ENCODE measurements at places on chromosomes 3 and 15.

DNA sequence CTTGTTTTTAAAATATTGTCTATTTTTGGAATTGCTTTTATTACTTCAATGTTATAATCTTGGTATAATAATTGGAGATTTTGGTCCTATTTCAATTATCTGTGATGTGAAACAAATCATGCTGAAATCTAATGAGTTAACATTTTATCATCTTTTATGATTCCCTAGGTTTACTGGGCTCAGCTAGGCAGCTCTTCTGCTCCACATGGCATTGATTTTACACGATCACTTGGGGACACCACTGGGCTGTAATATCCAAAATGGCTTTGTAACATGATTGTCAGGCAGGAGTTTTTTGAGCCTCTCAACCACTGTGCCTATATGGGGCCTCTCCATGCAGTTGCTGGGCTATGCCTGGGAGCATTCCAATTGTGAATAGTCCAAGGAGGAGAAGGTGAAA is 163.3 kb downstream of the PYDC2 start:
- no peak for DNase-seq

DNA sequence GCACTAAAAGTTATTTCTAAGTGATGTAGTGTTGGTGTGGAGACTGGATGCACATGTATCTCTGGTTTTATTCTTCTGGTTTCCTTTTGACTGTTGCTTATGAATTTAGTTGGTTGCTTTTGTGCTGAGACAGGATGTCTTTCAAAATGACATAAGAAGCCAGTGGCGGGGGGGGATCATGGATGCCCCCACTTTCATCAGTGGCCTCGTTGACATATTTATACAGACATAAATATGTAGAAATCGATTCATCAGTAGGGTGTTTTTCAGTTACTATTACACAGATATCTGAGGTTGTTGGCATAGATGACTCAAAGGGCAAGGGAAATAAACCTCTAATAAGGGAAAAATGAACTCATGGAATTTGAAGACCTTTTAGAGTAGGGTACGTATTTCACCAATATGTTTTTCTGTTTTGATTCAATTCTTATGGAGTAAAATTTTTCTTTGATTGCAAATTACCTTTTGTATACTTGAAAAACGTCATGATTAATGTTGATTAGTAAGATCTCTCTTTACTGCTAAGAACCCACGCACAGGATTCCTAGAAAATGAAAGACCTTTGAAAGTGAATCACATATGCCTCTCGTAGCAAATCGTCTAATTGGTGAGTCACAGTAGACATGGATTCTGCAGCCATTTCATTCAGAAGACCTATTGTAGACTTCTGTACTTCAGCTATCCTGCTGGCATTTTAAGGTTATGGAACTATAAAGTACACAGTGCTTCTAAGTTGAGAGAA is 97.4 kb upstream of the RBMS3 start:
- no peak for DNase-seq

- no peak for DNase-seq
Measured at GRCh38 chr3:127483902-127484591, 106.5 kb downstream of the TPRA1 start.

DNA sequence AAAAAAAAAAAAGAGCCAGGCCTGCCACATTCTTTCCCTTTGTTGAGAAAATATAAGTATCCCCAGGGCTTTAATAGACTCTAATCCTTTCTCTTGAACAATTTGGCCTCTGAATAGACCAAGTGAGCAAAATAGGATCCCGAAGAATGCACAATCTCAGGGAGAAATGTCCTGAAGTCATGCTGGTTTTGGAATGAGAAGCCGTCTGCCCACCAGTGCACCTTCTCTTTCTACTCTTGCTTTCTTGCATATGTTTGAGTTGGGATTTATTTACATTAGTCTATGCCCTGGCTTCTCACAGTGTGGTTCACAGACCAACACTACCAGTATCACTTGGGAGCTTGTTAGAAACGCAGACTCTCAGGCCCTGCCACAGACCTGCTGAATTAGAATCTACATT is 153.0 kb downstream of the ZNF621 start:
- DNase-seq: no peak

DNA sequence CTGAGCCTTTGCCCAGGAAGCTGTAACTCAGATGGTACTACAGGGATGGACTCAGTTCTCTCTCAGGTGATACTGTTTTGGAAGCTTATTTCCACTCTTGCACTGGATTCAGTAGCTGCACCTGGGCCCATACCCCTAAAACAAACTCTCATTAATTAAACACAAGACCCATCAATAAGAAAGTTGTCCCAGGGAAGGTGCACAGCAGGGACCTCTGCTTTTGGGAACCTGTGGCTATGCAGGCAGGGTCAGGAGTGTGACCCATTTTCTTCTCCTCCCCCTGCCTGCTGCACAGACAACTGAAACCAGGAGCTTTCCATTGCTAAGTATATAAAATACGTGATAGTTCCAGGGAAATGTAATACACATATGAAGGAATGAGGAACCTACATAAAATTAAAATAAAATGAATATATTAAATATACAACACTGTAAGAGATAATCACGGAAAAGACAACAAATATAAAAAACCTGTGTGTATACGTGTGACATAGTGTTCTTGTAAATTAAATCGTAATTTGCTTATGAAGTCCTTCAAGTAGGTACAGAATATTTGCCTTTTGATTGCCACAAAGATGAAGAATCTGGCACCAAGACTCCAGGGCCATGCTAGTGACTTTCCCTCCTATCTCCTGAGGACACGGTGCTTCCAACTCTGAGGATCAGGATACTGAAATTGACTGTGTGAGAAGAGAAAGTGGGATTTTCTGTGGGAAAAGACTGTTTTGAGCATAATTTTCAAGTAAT is 101.6 kb upstream of the GOLGA6L6 start:
- no peak for DNase-seq

GRCh38 chr15:101702077-101702476 is 22.2 kb downstream of the TARS3 start:
- DNase-seq: no peak

DNA sequence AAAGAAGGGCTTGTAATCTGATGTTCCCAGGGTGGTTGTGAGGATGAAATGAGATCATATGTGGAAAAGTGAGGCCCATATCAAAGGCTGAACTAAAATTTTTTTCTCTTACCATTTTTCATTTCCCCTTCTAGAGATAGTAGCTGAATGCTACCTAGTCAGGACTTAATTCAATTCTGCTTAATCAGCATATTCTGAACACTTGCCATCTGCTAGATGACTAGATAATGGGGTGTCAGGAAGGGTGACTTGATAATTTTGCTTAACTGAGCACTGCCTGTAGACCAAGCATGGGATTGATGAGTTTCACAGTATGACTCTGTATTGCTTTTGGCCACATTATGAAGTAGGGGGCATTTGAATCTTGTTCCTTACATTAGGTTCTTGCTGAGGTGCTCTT is 136.2 kb downstream of the CHST2 start:
- DNase-seq: no peak

DNA sequence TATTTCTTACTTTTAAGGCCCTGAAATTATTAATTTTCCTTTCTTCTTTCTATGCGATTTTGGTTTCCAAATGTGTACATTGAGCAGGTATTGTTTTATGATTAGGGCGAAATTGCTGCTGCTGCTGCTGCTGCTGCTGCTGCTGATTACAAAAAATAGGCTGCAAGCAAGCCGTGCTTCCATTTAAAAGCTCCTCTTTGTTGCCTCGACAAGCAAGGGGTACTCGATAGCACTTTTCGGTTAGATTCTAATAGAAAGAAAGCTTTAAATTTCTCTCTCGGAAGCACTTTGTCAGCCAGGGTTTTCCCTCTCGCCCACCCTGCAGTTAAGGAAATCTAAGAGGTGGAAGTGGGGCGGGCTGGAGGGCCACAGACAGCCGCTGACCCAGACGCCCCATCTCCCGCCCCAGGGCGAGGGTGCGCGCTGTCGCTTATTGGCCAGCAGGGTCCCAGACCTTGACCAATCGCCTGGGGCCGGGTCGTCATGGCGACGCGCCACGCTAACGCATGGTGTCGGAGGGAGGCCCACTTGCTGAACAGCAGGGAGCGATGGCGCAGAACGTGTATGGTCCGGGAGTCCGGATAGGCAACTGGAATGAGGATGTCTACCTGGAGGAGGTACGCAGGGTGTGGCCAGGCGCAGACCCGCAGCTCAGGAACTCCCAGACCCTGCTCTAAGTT is at the start of gene CFAP161:
Gene CFAP161 (plus strand): TSS at position 489 of the 680 bp plus-strand sequence. CDS start 60 bp downstream, at position 549.
- DNase-seq: peak; percentile 68

DNA sequence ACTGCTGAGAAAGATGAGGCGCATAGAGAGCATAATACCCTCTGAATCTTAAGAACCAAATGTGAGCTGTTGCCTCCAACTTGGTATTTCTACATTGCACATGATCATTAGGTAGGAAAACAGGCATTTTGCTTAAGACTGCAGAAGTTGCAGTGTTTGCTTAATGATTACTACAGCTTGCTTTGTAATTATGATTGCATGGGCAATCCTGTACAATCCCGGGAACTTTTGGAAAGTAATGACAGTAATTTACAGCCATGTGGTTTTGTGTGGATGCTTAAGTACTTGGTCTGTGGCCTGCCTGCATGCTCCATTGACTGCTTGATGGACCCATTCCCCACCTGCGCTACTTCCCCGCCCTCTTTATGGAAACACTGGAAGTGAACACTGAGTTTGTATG is 301.1 kb downstream of the DIPK2A start:
- no peak for DNase-seq
